ENCODE measurements at places on chromosomes 13 and 19.

DNA sequence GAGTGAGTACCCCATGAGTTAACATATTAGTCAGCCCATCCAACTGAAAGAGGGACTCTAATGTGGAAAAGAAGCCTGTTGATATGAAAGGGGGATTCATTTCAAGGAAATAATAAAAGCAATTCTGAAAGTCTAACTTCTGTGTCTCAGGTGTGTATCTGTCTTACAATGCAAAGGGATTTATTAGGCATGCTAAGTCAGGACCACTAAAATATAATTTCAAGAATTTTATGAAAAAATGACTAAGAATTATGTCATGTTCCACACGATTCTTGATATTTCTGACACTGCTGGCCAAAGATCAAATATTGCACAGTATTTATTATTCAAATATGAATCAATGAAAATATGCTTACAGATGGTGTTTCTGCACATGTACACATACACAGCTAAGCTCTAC, 130.8 kb downstream of the KLF12 start:
- DNase-seq: no peak

DNA sequence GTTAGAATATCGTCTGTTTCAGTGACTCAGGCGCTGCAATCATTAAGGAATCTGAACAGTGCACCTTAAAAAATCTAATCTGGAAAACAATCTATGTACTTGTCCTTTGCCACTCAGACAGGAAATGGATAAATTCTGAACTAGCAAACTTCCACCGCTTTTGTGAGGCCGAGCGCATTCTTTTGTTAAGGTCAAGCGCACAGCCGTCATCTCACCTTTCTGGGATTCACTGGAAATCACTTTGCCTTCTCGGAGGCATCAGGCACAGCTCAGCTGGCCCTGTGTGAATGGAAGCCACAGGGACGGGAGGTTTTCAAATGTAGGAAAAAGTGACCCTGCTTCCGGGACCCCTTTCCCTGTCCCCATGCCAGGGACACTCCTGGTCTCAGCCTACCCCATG, 28.2 kb upstream of the SPACA7 start:
- DNase-seq: no peak

- no peak for DNase-seq
Observed at GRCh38 chr13:46953331-46953730, 56.5 kb upstream of the HTR2A start.

DNA sequence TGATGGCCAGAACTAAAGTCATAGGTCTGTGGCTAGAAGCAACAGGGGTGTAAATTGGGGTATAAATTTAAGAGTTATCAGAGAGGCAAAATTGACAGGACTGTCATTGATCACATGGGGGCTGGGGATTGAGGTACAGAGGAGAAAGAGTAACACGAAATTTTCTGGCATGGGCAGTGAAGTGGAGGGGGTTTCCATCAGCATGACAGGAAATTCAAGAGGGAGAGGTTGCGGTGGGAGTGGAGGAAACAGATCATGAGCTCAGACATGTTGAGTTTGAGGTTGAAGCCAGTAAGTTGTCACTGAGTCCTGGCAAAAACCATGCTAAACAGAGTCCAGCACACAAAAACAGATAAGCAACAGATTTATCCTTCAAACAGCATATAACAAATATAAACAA, 192.1 kb upstream of the TSC22D1 start:
- DNase-seq: no peak

Measured in pons (tissue), 1 donor.